Foreskin keratinocyte (primary cell): ENCODE measurements at places on chromosomes 13 and 19. TPM values are rescaled to one million over a fixed set of nuclear protein-coding genes. Genes with fewer than 3 reads are reported as not detected.

JAK3 gene
- total RNA-seq, result 0.53 and 0.68 TPM in 2 replicates

KIRREL2 gene
- total RNA-seq, result 0.04 TPM in 1 of 2 replicates, not detected in the other

SLITRK5 gene
- total RNA-seq, result 0.11 and 0.17 TPM in 2 replicates

PCDH9 gene
- 0.11 and 0.14 TPM in 2 replicates for total RNA-seq

C19orf81 gene
- total RNA-seq, result not detected in 2 replicates

ACTMAP gene
- total RNA-seq, result 2.1 and 2.5 TPM in 2 replicates

SLC6A16 gene
- total RNA-seq, result 0.17 TPM in 1 of 2 replicates, not detected in the other

ERICH4 gene
- total RNA-seq, result not detected in 2 replicates

NEK5 gene
- total RNA-seq, result 0.07 TPM in 1 of 2 replicates, not detected in the other

TDRD12 gene
- total RNA-seq, result 1.2 and 2.3 TPM in 2 replicates

ZNF225 gene
- total RNA-seq, result 2.9 and 3.0 TPM in 2 replicates

MEX3D gene
- 26.2 and 27.9 TPM in 2 replicates for total RNA-seq

IGFL2 gene
- 0.39 and 0.65 TPM in 2 replicates for total RNA-seq

ZNF700 gene
- total RNA-seq, result 8.1 and 8.3 TPM in 2 replicates

NKPD1 gene
- 0.04 and 0.07 TPM in 2 replicates for total RNA-seq

SULT2B1 gene
- 1.0 and 1.3 TPM in 2 replicates for total RNA-seq

KANK2 gene
- total RNA-seq, result 12.3 and 14.5 TPM in 2 replicates
